ENCODE measurements at places on chromosomes 7 and 10.

- no peak for DNase-seq
These were observed 227.1 kb downstream of the FANK1 start for GRCh38 chr10:126123466-126123865.

GRCh38 chr7:23211589-23211988, 29.7 kb downstream of the NUP42 start:
- no peak for DNase-seq

DNA sequence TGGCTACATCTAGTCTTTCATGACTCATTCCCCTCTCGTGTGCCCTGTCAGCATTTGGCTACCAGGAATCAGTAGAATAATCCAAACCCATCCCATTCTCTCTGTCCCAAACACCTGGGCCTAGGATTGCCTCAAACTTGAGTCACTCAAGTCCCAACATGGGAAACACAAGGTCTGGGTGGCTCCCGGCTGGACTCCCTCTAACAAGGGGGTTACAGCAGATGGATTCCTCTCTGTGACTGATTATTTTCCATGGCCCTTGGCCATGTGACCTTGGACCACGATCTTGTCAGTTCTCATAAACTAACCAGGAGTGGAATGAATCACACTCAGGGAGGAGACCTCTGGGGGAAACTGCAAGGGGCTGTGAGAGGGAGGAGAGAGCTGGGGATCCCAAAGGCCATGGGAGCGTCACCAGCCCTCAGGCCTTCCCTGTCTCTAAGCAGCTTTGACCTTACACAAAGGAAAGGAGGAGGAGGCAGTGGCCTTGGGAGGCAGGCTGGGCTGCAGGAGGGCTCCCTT, 533.1 kb downstream of the KCNMA1 start:
- no peak for DNase-seq

- DNase-seq, result no peak
These were observed 44.3 kb downstream of the INSYN2A start for GRCh38 chr10:127151981-127152699.

DNA sequence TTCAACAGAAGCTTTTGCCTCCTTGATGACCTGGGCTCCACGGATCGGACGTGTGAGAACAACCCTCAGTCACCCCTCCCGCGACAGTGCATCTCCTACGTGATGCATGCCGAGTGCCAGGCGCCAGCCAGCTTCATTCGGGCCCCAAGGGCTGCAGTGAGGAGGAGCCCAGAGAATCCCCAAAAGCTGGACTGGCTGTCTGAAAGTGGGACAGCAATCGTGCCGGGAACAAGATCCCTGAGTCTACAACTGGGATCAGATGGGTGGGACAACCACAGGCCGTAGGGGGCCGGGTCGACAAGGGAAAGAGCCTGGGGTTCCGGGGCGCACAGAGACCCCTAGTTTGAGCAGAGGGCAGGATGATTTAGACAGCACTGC, 27.2 kb downstream of the EBF3 start:
- no peak for DNase-seq

DNA sequence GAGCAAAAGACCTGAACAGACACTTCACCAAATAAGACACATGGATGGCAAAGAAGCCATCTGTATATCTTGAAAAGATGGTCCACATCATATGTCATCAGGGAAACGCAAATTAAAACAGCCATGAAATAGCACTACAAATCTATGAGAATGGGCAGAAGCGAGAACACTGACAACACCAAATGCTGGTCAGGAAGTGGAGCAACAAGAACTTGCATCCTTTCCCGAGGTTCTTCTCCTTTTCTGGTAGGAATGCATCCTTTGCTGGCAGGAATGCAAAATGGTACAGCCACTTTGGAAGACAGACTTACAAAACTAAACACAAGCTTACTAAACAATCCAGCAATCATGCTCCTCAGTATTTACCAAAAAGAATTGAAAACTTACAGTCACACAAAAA, 60.0 kb downstream of the PIK3AP1 start:
- no peak for DNase-seq
